ENCODE measurements at places on chromosomes 13 and 19. TPM values are rescaled to one million over a fixed set of nuclear protein-coding genes. Genes with fewer than 3 reads are reported as not detected.

DNA sequence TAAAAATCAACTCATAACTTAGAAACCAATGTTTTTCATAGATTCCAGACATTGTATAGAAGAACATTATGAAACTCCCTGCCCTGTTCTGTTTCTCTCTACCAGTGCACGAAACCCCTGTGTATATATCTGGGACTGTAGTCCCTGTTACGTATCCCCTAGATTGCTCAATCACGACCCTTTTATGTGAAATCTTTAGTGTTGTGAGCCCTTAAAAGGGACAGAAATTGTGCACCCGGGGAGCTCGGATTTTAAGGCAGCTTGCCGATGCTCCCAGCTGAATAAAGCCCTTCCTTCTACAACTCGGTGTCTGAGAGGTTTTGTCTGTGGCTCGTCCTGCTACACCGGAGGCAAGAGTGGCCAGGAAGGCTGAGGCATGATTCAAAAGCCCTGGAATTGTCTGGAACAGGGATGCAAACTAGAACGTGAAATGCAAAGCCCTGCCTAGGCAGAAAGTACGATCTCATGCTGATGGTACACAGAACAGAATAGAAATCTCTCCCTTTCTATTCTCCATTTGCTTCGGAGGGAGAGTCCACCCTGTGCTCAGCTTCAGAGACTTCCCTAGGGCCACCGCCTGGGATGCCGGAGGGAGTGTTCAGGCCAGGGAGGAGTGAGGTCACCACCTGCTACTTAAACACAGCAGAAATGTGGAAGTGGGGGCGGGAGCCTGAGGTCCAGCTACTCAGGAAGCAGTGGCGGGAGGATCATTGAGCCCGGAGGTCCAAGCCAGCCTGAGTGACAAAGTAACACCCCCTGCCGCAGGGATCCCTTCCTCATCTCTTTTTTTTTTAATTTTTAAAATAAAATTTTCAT lies 758 bp upstream of the ZNF888 start:
- DNase-seq: peak; percentile 71

- no peak for DNase-seq
Observed at GRCh38 chr19:58304748-58305064, 471 bp upstream of the ERVK3-1 start.

Gene PRX
- 3.5 TPM for total RNA-seq

DNA sequence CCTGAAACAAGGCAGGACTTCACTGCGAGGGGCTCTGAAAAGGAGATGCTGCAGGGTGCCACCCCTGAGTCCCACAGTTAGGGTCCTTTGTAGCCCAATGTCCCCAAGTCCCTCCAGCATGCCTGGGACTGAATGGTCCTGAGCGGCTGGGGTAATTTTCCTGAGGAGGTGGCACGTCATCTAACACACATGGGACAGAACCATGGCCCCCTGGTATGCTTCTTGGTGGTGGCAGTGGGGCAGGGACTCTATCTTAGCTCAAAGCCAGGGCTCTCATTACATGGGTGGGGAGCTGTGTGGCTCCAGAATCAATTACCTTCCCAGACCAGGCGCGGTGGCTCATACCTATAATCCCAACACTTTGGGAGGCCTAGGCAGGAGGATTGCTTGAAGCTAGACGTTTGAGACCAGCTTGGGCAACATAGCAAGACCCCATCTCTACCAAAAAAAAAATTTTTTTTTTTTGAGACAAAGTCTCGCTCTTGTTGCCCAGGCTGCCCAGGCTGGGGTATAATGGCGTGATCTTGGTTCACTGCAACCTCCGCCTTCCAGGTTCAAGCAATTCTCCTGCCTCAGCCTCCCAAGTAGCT lies 7.9 kb upstream of the SLC7A9 start:
- no peak for DNase-seq

- no peak for DNase-seq
Observed at GRCh38 chr19:45781214-45782161, 802 bp downstream of the DMPK start.

GRCh38 chr13:111398715-111399299 lies 78.4 kb downstream of the TEX29 start:
- no peak for DNase-seq

DNA sequence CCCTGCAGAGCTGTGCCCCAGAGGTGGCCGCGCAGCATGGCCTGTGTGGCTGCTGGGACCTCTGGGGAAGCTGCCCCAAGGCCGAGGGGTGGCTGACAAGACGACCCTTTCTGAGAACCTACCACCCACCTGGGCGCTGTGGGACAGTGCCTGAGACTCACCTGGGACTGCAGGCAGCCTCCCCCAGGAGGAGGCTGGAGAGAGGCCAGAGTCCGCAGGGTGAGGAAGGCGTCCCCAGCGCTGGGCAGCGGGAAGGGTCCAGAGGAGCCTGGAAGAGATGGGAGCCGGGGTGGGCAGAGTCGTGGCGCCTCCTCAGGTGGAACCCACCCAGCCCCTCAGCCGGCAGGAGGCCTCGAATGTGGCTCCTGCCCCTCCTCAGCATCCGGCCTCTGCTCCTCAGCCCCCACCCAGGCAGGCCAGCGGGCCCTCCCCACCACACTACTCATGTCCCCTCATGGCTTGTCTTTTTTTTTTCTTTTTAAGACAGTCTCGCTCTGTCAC lies 25.3 kb downstream of the CILP2 start:
- DNase-seq: no peak

- DNase-seq: no peak
Observed at GRCh38 chr13:102909971-102910370, 64.1 kb downstream of the ERCC5 start.

Gene ONECUT3
- not detected for total RNA-seq

Gene KLHL1
- not detected for total RNA-seq

- DNase-seq: no peak
Observed at GRCh38 chr19:32530773-32531172, 50.2 kb upstream of the PDCD5 start.

Gene KLK10
- not detected for total RNA-seq

GRCh38 chr13:33033051-33033812 lies 17.0 kb downstream of the KL start:
- DNase-seq: no peak

GRCh38 chr19:46155237-46155636 lies 7.2 kb downstream of the IGFL2 start:
- DNase-seq: no peak

Gene C5AR1
- total RNA-seq: 5.0 TPM

Gene OVOL3
- not detected for total RNA-seq

- no peak for DNase-seq
Observed at GRCh38 chr13:28325022-28325421, 169.9 kb downstream of the FLT1 start.

Gene C19orf33
- 6.7 TPM for total RNA-seq

GRCh38 chr13:113367020-113367560 lies 3.2 kb upstream of the GRTP1 start:
- no peak for DNase-seq

GRCh38 chr19:45496349-45496953 lies 396 bp downstream of the RTN2 start:
- peak; percentile 67 for DNase-seq

DNA sequence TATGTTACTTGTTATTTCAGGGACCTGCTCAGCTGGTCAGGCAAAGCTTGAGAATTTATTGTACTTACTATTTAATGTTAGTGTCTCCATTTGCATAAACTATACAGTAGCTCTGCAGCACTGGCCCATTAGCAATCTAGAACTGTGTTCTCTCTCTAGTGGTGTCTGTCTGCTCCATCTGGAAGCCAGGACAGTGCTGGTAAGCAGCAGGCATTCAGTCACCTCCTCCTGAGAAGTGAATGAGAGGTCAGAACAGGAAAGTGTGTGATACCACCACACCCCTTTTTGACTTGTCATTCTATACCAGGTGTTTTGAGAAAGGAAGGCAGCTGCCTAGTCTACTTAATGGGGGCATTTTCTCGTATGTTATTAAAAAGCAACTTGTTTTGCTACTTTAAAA lies 3.9 kb downstream of the COG3 start:
- DNase-seq: no peak

- DNase-seq: no peak
Observed at GRCh38 chr13:80189889-80190597, 150.9 kb downstream of the SPRY2 start.

Gene PALM
- 34.0 TPM for total RNA-seq

Gene SERPINE3
- not detected for total RNA-seq

DNA sequence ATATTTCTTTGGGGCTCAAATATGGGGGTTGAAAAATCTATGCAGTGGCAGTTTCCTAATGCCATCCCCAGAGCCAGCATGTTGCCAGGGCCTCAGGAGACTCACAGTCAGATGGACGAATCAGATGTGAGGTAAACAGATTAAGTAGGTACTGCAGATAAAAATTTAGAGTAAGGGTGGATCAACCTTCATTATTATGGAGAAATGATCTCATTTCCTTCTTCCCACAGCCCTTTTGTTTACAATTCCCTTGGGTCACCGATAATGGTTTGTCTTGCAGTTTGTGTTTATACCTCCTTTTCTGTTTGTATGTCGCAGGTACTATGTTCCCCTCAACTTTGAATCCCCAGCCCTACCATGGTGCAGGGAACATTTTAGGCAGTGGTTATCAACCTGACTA lies 20.0 kb downstream of the DIAPH3 start:
- no peak for DNase-seq

Gene PSG1
- not detected for total RNA-seq
